ENCODE measurements at places on chromosomes 12 and 14. TPM values are rescaled to one million over a fixed set of nuclear protein-coding genes. Genes with fewer than 3 reads are reported as not detected.

DNA sequence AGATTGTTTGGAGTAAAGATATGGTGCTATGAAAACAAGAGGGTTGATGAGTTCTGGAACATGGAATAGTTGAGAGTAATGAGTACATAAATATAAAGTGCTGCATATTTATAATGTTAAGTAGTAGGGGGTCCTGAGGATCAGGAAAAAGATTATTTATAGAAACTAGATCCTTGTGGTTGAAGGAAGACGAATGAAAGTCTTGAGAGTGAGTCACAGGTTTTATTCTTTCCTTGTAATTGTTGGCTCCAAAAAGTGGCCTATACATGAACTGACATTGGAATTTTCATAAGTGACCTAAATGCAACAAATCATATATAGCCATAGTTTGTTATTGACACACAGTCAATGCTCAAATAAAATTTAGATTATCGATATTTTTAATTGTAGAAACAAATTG, 440.4 kb upstream of the PRICKLE1 start:
- DNase-seq: no peak

GRCh38 chr14:50380455-50380854, 16.2 kb downstream of the CDKL1 start:
- no peak for DNase-seq

- peak; percentile 33 for DNase-seq
These were observed 25.3 kb upstream of the GPR132 start for GRCh38 chr14:105090493-105091053.

DNA sequence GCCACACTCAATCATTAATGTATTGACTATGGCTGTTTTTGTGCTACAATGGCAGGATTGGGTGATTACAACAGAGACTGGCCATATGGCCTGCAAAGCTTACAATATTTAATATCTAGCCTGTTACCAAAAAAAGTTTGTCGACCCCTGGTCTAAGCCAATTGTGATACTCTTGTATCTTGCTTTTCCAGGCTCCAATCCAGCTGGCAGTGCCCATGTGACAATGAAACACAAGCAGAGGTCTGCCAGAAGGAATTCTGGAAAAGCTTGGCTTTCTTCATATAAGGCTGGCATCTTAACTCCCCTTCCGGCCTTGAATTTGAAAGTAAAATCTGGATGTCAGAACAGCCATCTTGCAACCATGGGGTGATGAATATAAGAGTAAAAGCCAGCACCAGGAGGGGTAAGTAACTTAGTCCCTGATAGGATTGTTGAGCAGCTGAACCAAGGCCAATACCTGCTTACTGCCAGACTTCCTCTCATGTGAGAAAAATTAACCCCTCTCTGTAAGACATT, 458.7 kb downstream of the TMTC2 start:
- DNase-seq: no peak

GRCh38 chr12:109741286-109741969, 27.8 kb downstream of the FAM222A start:
- DNase-seq: no peak

DNA sequence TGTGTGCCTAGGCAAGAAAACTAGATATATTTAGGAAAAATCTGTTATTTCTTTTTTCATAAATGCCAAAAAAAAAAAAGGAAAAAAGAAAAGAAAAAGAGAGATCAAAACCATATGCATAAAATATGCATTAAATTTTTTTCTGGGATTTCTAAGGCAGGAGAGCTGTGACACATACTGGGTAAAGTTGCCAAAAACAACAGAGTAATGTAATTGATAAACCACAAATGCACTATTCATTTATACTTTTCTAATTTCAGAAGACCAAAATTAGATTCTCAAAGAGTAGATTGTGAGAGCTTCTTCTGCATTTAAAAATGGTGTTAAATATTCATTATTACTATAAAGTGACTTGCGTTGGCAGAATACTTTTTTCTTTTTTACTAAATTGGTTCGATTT, 673.8 kb upstream of the MGAT4C start:
- no peak for DNase-seq

DNA sequence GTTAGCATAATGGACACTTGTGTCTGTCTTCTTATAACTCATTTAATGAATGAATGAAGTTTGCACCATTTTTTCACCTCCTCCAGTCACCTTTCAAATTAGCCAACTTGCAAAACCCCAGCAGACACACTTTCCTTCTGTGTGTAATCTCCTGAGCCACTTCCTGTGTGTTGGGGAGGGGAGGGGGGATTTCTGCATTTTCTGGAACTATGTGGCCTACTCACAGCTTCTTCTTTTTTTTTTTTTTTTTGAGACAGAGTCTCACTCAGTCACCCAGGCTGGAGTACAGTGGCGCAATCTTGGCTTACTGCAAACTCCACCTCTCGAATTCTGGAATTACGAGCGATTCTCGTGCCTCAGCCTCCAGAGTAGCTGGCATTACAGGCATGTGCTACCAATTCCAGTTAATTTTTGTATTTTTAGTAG, 4.1 kb upstream of the SERPINA1 start:
- DNase-seq: no peak

- no peak for DNase-seq
These were observed 109.0 kb upstream of the SLC16A7 start for GRCh38 chr12:59486827-59487226.

DNA sequence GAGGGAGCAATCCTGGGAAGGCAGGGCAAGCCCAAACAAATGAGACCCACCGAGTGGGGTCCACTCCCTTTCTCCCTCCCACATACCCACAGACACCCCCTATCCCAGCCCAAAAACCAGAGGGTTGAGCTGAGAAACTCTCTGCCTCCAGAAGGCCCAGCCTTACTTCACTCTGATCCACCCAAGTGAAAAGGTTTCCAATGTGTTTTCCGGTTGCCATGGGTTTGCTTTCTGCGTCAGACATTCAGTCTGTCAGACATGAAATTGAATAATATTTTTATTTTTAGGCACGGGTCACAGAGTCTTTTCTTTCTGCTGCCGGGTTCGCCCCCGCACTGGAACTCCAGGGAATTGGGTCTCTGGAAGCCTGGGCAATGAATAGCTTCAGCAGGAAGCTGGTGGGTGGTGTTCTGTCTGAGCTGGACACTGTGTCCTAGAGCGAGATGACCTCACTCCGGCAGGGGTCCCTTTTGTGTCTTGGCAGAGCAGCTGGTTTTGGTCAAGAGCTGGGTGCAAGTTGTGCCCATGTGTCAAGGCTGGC, 69.8 kb upstream of the CLMN start:
- DNase-seq: no peak

DNA sequence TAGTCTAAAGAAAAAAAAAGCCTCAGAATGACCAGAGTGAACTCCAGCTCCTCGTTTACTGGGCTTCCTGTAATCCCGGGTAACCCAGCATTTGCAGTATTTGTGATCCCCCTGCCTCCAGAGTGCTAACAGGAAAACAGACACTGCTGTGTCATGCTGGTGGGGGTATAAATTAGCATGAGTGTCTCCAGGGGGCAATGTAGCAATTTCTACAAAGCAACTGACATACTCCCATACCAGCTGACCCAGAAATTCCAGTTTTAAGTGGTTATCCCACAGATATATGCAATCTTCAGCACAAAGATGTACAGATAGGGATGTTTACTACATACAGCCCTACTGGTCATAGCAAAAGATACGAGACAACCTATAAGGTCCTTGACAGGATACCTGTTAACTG, 18.8 kb downstream of the TTC7B start:
- DNase-seq: no peak

GRCh38 chr12:94798113-94798512, 147.8 kb upstream of the TMCC3 start:
- no peak for DNase-seq

- no peak for DNase-seq
These were observed 375.9 kb downstream of the GALC start for GRCh38 chr14:87617079-87617478.

DNA sequence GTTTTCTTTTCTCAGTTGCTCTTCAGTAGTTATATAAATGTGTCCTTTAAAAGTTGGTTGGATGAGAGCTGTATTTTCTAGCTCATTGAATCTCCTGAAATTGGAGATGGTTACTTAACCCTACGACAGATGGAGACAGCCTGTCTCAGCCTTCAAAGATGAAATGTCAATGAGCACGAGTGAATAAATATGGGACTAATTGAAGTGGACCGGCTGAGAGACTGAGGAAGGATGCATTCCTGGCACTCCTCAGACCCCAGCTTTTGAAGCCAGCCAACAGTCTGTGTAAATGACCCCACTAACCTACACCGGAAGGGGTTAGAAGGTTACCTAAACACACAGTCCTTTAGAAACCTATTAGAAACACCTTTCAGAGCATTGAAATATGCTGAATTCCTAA, 46.6 kb downstream of the PDZRN4 start:
- DNase-seq: no peak

GRCh38 chr14:66240105-66240504, 246.1 kb upstream of the CCDC196 start:
- no peak for DNase-seq

DNA sequence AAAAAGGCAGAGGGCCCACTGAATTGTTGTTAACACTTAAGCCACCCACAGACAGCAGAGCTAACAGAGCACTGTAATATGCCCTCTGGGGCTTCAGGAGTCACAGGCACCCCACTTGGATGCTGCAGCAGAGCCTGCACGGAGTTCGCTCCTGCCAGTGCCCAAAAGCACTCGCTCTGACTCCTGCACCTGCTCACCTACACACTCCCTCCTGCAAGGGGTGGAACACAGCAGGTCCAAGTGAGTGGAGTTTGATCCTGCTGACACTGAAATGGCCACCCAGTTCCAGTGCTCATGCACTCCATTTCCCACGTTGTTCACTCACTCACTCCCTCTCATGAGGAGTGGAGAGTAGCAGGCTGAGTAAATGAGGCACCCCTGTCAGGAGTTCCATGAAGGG, 68.8 kb downstream of the OSBPL8 start:
- no peak for DNase-seq

DNA sequence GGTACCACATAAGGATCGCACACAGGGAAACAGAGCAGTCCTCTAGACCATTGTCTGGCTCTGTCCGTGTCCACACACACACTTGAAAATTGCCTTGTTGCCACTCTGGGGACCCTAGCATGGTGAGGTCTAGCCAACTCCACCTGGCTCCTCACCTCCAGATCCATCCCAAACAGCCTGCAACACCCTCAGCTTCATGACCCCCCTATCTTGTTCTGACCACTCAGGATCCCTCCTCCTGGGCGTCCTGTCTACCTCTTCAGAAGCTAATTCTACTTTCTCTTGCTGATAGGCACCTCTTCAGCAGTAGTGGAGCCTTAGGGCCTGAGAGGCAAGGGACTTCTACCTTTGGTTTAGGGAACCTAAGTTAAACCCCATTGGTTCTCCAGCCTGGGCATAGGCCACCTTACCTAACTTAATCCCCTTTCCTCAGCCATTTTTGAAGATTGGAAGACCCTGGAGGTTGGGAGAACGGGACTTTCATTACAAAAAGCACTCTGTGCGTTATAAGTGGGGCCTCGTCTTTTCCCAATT, 697 bp upstream of the HOXC5 start:
- DNase-seq: no peak

- DNase-seq: no peak
These were observed 1.9 kb downstream of the FAM186A start for GRCh38 chr12:50394469-50395029.

GRCh38 chr14:22689199-22689598, 45.0 kb upstream of the OR6J1 start:
- DNase-seq: peak; percentile 97

DNA sequence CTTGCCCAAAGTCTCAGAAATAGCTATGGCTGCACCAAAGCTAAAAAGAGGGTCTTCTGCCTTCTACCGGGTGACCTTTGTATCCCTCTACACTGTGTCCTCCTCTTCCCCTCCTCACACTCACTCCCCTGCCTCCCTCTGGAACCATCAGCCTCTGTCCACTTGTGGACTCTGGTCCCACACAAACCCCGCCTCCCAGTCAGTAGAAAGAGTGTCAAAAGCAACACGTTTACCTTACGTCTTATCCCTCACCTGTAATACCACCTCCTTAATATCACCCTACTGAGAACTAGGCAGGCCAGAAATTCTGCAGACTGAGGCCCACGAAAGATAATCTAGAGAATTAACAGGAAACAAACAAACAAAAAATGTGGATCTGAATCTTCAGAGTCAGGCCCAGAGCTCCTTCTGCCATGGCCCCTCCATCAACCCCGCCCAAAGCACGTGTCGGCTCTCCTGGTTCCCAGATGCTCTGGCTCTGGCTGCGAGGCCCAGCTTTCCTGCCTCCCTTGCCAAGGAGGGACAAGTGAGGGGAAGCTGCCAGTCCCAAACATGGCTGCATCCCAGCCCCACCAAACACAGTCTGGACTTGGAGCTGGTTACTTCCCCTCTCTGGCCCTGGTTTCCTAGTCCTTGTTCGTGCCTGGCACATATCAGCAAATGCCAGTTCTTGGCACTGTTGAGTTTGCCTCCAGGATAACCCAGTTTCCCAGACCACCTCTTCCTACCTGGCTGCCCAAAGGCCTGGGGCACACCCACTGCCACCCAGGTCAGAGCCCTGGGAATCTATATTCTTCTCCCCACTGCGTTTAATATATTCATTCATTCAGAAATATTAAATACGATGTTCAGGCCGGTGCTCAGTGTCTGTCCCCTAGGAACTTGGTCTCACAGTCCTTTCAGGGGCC, 2.7 kb downstream of the ACTN1 start:
- no peak for DNase-seq

DNA sequence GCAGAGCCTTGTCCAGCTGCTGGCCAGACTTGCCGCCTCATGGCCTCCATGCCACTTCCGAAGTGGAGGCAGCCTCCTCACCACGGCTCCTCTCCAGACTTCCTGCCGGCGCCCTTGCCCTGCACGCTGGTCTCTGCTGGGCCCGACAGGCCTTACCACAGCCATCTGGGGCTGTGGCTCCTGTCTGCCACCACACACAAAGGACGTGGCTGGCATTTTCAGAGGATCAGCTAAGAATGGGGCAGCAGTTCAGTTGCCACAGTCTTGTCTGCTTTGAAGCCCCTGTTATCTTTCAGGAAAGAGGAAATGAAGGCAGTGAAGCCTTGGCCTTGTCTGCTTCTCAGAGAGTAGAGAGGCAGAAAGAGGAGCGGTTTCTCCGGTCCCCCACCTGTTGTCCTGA, 178.0 kb upstream of the FKBP4 start:
- no peak for DNase-seq

- DNase-seq: no peak
These were observed 59.8 kb downstream of the FRMD6 start for GRCh38 chr14:51711505-51711904.

GRCh38 chr14:89085737-89086382, 261.4 kb downstream of the TTC8 start:
- no peak for DNase-seq

Gene CPM
- 2.0 TPM for total RNA-seq

Gene FLRT2
- total RNA-seq: 153 TPM

Gene TUBA1B
- total RNA-seq: 1,215 TPM

Gene VDR
- 0.18 TPM for total RNA-seq

Gene CRACR2A
- 6.7 TPM for total RNA-seq

Gene LRRC10
- not detected for total RNA-seq

Gene SINHCAF
- total RNA-seq: 93.2 TPM

Gene CDK17
- total RNA-seq: 197 TPM
